ENCODE measurements at places on chromosomes 1 and 21.
A peak's percentile ranks its signal among the peaks of the same experiment; 100 is the strongest.

DNA sequence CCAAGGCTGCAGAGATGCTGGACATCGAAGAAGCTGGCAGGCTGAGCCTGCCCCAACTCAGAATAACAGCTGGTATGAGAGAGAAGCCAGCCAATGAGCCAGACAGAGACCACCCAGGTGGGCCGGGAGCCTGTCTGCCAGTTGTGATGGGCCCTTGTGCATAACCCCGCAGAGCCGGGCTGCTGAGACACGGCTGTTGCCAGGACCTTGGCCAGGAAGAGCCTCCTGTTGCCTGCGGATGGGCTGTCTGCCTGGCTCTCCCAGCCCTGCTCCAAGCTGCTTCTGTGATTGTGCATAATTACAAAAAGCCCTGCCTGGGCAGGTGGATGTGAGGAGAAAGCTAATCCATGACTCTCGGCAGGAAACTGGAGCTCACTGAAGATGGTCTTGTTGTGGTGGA lies 126.5 kb downstream of the CAPN8 start:
- no peak for DNase-seq

DNA sequence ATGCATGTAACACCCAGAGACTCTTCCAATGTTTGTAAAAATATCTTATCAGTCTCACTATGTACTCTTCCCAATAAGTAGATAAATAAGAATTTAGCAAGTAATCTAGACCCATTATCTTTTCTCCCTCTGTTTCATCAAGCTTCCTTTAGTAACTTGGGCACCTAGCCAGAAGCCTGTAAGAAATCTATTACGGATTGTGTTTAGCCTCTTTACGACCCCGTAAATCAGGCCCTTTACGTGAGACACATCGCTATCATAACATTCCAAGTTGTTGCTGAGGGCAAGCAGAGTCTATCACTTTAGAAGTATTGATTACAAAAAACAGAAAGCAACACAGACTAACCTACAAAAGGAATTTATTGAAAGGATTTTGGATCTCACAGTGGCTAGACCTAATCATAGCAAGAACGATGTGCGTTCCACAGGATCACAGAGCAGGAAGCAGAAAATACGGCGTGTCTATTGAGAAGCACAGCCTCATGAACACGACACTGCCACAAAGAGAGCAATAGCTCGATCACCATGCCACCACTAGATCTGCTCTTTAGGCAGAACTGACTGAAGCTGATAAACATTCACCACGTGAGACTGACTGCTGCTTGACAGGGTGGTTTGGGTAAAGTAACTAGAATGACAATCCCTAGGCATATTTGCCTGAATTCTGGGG lies 922.1 kb downstream of the AMY1C start:
- no peak for DNase-seq

DNA sequence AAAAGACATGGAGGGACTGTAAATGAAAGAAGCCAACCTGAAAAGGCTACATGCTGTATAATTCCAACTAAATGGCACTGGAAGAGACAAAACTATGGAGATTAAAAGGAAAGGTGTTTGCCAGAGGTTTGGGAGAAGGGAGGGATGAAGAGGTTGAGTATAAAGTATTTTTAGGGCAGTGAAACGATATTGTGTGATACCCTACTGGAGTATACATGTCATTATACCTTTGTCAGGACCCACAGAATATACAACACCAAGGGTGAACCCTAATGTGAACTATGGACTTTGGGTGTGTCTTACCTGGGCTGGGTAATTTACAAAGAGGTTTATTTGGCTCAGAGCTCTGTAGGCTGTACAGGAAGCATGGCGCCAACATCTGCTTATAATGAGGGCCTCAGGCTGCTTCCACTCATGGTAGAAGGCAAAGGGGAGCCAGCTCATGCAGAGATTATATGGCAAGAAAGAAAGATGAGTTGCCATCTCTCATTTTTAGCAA lies 73.4 kb downstream of the CD2 start:
- no peak for DNase-seq

- no peak for DNase-seq
These were observed 36.5 kb upstream of the RIPK4 start for GRCh38 chr21:41803316-41803715.

DNA sequence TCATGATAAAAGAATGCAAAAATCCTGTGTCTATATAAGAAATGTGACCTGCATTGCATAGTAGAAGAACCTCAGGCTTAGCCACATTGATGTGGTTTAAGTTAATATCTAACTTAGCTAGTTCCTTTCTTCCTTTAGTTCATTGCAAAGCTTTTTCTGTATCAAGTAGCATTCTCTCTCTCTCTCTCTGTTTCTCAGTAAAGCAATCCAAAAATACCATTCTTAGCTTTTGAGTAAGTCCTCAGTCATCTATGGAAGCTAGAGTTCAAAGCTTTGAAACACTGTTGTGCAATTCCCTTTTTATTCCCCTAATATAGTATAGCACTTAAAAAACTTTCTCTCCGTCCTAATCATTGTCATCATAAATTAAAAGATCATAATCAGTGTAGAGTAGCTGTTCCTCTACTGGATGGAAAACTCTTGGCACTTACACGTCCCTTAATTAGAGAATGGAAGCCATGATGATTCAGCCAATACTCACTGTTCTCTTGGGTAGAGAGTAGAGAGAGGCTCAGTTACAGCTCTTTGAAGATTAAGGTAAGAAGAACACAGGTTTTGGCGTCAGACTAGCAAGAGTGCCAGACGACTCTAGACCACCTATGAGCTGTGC lies 350.3 kb upstream of the LYPLAL1 start:
- peak; percentile 98 for DNase-seq

DNA sequence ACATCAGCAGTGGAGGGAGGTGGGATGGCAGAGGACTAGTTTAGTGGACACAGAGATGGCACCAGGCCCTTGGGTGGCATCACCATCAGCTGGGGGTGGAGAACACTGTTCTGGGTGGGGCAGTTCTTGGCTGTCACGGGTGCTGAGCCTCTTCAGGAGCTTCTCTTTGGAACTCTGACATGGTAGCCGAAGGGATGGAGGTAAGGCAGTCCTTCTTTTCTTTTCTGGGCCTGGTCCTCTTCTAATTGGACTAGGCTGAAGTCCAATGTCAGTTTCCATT lies 8.3 kb upstream of the MEF2D start:
- no peak for DNase-seq

DNA sequence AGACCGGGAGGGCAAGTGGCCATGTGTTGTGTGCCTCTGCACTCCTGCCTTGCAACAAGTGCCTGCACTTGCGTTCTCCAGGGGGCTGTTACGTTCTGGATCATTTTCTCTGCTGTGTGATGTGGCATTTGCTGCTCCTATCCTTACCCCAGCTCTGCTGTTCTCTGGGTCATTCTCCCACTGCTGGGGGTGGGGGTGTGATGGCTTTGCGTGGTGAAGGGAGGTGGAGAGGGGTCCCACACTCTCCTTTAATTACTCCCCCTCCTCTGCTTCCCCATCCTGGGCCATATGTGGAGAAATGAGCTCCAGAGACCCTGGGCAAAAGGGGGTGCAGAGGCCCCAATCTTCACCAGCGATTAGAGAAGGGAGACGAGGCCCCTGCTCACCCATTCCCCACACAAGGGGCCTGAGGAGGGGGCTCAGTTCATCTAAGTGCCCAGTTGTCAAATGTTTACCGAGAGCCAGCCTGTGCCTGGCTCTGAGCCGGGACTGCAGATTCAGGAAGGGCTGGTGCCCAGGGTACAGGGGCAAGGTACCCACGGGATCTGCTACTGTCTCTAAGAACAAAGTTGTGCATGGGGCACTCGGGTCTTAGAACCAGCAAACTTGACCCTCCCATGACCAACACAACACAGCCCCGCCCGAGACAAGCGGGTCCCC lies 355.4 kb downstream of the PTPRU start:
- no peak for DNase-seq

- peak; percentile 37 for DNase-seq
These were observed 59.8 kb downstream of the ERG start for GRCh38 chr21:38438462-38438893.

DNA sequence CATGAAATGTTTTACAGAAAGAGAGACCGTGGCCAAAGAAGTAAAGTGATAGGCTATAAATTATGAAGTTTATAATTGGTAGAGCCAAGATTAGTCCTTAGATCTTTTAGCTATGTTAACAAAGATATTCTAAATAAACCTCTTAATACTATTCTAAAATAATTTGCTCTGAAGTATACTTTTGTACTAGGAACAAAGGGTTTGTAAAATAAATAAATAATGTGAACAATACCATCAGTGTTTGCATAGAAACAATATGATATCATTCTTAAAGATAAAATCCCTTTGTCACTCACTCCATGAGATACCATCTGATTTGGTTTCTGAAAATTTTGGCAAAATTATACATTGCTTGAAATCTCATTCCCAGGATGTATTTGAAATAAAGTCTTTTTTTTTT lies 107.6 kb upstream of the UBE2U start:
- DNase-seq, result no peak

DNA sequence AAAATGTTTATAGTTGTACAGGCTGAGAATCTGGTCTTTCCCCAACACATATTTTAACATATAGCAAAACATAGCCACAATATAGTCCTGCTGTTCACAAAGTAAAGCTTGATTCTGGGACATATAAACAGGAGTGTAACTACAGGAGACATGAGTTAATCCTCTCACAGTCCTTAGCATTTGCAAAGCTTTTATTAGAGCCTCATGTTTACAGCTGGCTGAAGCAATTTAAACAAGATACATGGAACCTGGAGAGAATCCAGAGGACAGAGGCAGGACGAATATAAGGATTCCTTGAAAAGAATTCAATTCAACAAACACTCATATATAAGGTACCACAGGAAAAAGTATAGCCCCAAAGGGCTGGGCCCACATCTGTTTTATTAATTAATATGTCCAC lies 163.4 kb downstream of the ADGRL4 start:
- DNase-seq, result no peak

- DNase-seq, result no peak
These were observed 95.3 kb downstream of the FOXD2 start for GRCh38 chr1:47532921-47533792.

- no peak for DNase-seq
These were observed 20.5 kb upstream of the RNF186 start for GRCh38 chr1:19835578-19835977.

DNA sequence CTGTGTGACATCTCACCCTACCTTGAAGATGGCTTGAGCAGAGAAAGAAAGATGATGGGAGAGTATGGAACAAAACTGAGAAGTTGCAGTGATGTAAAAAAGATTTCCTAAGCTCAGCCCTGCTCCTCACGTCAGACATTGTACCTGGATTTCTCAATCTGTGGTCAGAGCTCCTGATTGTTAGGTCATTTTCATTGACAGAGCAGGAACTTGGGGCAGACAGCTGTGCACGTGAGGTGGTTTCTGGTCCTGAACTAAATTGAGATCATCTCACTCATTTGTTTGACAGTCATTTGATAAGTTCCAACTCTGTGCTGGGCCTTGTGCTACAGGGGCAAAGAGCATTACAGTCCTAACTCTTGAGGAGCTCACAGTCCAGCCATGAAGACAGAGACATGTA lies 10.2 kb downstream of the TRAF3IP3 start:
- no peak for DNase-seq

GRCh38 chr1:2943686-2944260 lies 77.5 kb upstream of the ACTRT2 start:
- no peak for DNase-seq

DNA sequence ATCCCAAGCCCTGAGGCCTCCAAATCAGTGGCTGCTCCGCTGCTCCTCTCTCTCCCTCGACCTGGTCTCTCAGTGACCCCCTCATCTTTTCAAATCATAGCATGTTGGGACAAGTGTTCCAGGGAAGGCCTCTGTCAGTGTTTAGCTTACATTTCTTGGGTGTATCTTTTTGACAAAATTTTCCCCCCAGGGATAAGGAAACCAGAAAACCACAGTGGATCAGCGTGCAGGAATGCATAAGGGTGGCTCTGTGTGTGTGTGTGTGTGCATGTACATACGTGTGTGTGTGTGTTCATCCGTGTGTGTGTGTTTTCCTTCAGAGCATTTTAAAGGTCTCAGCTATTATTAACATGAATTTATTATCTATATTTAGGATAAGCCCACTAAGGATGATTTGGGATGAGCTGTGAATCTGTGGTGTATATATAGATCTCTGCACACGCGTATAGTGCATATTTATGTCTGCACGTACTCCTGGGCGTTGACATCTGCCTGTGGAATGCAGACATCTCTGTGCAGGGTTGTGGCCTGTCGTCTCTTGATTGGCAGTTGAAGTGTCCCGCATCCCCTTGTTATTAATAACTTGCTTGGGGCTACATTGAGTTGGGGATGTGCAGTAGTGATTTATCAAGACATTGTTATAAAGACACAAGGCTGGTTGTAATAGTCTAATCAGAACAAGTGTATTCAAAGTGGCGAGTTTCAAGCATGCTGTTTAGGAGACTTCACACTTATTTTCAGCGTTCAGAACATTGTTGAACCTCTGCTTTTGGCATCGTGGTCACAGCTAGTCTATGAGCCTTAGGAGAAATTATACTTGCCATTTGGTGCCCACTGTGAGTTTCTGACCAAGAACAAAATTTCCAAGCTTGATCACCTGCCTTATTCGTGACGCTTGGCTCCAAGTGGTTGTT lies 55.6 kb downstream of the GALNT2 start:
- DNase-seq, result no peak

DNA sequence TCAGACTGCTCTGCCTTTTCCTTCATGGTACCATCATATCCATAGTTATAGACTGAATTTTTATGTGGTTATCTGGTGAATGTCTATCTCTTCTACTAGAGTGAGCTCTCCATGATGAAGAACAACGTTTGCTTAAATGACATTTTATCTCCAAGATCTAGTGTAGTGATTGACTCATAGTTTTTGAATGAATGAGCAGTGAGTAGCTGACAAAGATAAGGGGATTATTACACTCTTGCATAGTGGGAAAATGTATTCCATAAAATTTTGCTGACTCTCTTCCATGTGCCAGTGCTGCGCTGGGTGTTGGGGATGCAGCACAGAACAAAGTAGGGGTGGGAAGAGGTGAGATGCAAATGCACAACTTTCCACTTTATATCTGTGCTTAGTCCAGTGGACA lies 147.7 kb downstream of the TGFB2 start:
- DNase-seq, result no peak

DNA sequence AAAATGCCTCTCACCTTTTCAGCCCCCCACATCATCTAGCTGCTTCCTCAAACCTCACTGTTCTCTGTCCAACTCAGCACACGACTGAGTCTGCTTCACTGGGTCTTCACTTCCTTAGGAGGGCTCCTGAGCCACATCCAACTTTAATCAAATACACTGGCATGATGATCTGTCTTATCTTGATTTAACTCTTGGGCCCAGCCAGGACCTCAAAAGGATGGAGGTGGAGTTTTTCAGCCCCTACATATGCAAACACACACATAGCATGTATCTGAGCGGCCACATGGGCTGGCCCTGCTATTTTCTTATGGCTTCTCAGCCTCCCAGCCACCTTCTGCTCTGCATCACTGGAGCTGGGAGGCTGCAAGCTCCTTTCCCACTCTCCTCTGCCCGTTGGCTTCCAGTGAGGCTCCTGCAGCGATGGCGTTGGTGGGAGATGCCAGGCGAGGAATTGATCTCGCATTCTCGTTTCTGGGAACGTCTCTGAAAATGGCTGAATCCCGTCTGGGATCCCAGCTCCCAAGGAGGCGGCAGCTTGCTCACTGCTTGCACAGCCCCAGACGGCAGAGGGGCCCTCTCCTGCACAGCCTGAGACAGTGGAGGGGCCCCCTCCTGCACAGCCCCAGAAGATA lies 1.8 kb upstream of the PRXL2B start:
- no peak for DNase-seq

Measured in kidney epithelial cell (primary cell).